ENCODE measurements at places on chromosomes 1 and 21.

- no peak for DNase-seq
Measured at GRCh38 chr1:54176621-54177327, 23.1 kb downstream of the CYB5RL start.

DNA sequence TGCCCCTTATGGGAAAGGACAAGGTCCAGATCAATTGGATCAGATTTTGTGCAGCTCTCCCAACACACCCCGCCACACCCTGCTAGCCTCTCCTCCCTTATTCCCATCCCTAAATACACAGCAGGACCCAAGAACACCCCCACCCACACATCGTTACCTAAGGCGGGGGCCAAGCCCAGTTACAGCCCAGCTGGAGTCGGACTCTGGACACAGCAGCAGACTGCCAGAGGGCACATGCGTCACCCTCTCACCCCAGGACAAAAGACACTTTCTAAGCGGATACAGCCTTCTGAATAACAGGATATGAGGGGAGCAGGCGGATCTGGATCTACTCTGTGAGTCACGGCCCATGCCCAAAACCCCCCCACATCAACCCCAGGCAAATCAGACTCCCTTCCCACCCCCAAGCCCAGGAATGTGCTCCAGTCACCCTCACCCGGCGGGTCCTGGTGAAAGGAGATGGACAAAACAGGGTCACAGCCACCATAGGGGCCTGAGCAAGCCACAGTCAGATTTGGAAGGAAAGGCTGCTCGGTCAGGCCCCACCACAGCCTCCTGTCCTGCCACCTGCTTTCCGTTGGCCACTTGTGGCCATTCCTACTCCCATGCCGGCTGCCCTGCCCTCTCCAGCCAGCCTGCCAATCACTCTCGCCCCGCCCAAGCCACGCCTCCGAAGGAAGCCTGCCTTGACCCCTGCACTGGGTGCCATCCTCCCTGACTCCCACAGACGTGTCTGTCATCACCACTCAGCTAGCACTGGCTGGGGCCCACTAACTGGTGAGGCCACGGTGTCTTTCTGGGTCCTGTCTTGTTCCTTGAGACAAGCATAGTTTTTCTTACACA is 4.0 kb downstream of the S100A16 start:
- no peak for DNase-seq

DNA sequence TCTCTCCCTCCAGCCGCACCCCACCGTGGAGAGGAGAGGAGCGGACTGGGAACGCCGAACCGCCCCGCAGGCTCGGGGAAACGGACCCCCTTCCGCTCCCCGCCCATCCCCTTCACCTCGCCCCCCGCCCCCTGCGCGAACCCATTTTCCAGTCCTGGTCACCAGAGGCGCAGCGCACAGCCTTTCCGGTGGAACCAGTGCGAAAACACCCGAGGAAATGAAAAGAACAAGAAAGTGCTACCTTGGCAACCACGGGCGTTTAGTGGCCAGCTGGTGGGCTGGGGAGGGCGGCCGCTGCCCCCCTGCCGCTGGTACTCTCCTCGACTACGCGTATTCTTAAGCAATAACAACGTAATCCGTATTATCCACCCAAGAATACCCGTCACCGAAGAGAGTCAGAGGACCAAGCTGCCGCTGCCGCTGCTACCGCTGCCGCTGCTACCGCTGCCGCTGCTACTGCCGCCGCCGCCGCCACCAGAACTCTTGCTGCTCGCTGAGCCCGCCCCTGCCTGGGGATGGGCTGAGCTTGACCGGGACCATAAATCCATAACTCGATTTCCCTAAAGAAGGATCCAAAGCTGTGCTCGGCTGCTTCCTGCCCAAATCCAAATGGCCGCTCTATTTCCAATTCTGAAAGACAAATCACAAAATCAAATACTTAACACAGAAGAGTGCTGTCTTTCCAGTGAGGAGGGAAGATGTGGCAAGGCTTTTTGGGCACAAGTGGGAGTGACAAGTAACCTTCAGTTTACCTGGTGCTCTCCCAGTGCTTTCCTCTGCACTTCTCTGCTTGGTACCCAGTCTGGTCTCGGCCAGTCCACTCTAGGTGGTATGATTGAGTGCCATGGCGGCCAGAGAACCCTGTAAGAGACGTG is 125.2 kb upstream of the DPYD start:
- DNase-seq: no peak

- no peak for DNase-seq
Measured at GRCh38 chr1:206563367-206564207, 48.7 kb downstream of the EIF2D start.

DNA sequence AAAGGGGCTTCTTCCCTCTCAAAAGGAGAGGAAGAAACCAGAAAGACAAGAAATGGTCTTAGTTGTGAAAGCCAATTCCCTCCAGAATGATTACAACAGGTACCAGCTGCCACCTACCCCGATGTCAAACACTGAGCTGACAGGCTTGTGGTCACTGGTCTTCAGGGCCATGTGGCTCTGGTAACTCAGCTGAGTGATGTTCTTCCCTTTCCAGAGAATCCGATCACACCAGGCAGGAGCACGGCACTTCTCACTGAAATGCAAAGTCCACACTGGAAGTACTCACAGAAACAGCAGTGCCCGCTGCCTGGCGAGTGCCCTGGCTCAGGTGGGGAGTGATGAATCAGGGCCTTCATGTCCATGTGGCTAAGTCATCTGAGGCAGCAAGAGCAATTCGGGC is 18.7 kb upstream of the MTF1 start:
- DNase-seq: no peak

- no peak for DNase-seq
Measured at GRCh38 chr1:8216005-8216404, 101.9 kb upstream of the SLC45A1 start.

DNA sequence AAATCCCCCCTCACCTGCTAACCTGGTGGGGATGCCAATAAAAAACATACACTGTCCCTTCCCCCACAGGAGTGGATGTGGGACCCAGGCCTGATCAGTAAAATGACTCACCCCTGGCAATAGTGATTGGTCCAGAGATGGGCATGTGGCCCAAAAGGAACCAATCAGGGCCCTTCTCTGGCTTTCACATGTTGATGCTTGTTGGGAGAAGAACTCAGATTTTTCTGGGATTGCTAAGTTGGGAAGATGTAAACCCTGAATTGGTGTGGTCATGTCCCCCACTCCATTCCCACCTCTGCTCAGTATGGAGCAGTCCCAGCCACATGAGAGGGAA is 43.6 kb upstream of the ACTL8 start:
- DNase-seq: no peak

- no peak for DNase-seq
Measured at GRCh38 chr1:227215863-227216510, 102.3 kb downstream of the CDC42BPA start.

GRCh38 chr1:77841574-77841973 is 46.9 kb upstream of the NEXN start:
- DNase-seq: no peak

Measured in activated naive CD4-positive, alpha-beta T cell (primary cell).